ENCODE measurements at places on chromosomes 12 and 14.
A peak's percentile ranks its signal among the peaks of the same experiment; 100 is the strongest.

GRCh38 chr14:51957950-51958349 is 31.4 kb upstream of the RTRAF start:
- DNase-seq, result peak; percentile 17

GRCh38 chr12:128388461-128389000 is 121.6 kb downstream of the TMEM132C start:
- DNase-seq, result no peak

GRCh38 chr12:113397497-113398197 is 6.0 kb downstream of the SDS start:
- DNase-seq, result no peak

DNA sequence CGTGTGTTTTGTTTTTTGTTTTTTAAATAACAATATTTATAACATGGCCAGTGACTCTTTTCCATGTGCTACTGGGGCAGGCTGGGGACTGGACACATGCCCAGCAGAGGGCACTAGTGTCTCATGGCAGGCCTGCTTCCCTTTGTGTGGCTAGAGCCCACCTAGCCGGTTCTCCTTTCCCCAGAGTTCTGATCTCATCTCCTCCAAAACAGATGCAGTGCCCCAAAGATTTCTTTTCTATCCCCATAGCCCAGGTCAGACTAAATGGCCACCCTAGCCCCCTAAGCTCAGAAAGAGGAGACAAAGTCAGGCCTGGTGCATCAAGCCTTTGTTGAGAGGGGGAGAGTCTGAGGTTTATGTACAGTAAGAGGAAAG is 21.2 kb downstream of the PRPF40B start:
- peak; percentile 81 for DNase-seq

GRCh38 chr14:63956326-63956725 is 103.5 kb downstream of the SYNE2 start:
- no peak for DNase-seq

GRCh38 chr12:8681129-8681884 is 16.5 kb upstream of the RIMKLB start:
- DNase-seq, result no peak

- DNase-seq, result no peak
These were observed 86.2 kb downstream of the STON2 start for GRCh38 chr14:81313775-81314429.

GRCh38 chr14:49396801-49397200 is 189.4 kb downstream of the RPS29 start:
- no peak for DNase-seq

DNA sequence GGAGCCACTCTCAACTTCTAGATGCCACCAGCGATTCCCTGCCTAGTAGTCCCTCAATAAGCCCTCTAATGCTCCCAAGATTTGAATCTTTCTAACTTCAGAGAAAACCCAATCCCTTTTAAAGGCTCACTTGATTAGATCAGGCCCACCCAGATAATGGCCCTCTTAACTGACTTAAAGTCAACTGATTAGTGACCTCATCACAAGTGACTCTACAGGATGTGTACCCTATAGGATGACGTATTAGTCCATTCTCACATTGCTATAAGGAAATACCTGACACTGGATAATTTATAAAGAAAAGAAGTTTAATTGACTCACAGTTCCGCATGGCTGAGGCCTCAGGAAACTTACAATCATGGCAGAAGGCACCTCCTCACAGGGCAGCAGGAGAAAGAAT is 49.1 kb downstream of the ANKS1B start:
- no peak for DNase-seq

DNA sequence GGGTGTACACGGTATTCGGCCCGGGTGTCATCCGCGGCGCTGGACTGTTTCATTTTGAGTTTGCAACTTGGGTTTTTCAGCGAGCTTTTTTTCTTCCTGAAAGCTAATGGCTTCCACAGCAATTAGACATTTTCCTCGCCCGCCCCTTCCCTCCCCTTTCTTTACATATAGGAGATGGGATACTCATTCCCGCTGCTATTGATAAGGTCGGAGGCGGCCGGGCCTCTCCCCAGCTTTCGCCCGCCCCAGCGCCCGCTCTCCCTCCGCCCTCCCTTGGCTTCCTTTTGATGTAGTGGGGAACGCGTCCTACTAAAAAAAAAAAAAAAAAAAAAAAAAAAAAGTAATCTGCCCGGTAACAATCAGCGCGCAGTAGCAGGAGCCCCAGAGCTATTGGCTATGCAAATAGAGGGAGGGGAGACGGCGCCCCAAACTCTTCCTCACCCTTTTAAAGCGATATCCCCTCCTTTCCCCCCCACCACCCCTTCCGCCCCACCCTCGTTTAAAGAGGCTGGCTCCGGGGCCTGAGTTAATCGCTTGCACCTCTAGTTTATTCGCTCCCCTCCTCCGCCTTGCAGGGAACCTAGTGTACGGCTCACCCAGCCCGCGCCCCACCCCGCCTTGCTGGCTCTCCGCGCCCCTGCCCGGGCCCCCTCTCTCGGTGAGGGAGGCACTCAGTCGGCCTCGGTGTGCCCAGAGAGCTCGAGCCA is 1.7 kb upstream of the CCND2 start:
- peak; percentile 41 for DNase-seq

DNA sequence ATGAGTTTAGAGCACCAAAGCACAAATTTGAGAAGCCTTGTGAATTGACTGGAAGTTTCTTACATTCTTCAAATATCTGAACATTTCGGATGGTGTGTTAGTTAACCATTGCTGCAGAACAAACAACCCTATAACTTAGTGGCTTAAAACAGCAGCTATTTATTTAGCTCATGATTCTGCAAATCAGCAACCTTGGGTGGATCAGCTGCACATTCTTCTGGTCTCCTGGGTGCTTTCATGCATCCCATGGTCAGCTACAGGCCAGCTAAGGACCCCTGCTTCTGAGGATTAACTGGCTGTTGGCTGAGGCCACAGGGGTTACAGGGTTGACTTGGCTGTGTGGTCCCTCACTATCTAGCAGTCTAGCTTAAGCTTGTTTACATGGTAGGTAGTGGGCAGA is 114.0 kb upstream of the HIF1A start:
- DNase-seq, result no peak

GRCh38 chr14:95885278-95885677 is 8.6 kb downstream of the TUNAR start:
- no peak for DNase-seq

GRCh38 chr14:98940693-98941437 is 331.1 kb downstream of the BCL11B start:
- no peak for DNase-seq

GRCh38 chr14:38528582-38528981 is 272.7 kb upstream of the CLEC14A start:
- no peak for DNase-seq

- DNase-seq, result no peak
These were observed 40.4 kb upstream of the SYCP3 start for GRCh38 chr12:101779626-101780025.
